Stimulated activated CD4-positive, alpha-beta T cell treated with anti-CD3 and anti-CD28 coated beads, Interleukin-4, amount 100 ng/mL, for 1 hour (primary cell): ENCODE measurements at places on chromosomes 1 and 21.

DNA sequence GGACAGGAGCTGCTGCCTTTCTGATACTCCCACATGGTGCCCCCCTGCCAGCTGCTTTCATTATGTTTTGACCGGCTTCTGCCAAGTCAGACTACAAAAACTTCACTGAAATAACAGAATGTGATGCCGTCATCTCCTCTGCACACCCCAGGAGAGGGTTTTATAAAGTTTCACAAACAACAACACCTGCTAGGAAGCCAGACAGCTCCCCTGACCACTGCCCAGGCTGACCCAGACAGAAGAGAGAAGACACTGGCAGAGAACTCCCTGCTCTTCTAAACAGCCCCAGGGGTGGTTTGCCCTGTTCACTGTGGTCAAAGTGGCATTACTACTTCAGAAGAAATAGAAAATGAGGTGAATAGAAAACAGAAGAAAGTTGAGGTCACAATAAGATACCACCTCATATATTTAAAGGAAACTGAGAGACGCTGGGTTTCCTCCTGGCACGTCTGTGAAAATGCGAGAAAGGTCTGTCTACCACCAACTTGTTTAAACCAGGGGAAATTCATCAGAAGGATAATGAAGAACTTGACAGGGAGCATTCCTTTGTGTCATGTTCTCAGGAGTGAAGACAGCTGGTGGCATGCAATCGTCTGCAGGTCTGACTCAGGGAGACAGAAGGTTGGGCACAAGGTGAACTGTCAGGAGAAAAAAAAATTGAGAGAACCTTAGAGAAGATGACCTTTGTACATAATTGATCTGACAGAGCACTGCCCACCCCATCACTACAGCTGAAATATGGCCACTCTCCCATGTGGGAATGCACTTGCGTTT lies 119.0 kb upstream of the NFIA start:
- no peak for DNase-seq

DNA sequence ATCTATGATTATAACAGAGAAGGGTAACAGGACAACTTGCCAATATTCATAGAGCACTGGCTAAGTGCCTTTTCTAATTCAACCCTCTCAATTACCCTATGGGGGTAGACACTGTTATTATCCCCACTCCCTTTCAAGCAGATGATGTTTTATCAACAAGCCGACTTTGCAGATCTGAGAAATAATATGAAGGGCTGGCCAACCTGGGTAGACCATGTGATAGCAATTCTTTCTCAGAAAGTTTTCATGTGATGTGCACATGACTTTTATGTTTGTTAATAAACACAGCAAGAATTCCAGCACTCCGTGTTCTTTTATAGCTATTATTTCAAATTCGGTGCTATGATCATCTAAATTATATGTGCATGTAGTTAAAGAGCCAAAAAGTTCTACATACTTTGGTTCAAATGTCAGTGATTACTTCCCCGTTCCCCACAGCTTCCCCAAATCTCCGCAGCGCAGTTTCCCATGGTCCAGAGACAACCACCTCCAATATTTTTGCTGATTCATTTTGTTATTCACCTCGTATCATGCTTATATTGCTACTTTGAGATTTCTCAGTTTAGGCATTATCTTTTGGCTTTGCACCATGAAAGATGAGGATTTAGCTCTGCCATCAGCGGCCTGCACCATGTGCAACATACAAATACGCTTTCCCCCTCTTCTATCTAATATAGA lies 96.7 kb upstream of the GADD45A start:
- no peak for DNase-seq

GRCh38 chr1:184634296-184634695 lies 120.4 kb downstream of the EDEM3 start:
- DNase-seq: no peak

- no peak for DNase-seq
Observed at GRCh38 chr1:78044796-78045562, 787 bp upstream of the GIPC2 start.

DNA sequence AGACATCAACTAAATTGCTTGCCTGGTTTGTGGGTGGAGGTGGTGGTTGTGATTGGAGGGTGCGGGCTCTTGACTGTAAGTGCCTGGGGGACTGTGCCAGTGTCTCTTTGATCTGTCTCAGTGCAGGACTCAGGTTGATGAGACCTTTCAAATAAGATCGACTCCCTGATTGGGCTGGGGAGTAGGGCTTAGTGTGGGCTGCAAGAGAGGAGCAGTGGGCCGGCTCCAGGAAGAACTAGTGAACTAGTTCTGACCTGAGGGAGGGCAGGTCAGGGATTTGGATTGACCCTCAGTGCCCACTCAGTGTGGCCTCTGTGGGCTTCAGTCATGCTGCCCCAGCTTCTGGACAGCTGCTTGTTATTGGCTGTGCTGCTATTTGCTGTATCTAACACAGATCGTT lies 130.6 kb upstream of the CACNA1E start:
- no peak for DNase-seq

- no peak for DNase-seq
Observed at GRCh38 chr1:109760581-109761226, 3.0 kb downstream of the EPS8L3 start.

DNA sequence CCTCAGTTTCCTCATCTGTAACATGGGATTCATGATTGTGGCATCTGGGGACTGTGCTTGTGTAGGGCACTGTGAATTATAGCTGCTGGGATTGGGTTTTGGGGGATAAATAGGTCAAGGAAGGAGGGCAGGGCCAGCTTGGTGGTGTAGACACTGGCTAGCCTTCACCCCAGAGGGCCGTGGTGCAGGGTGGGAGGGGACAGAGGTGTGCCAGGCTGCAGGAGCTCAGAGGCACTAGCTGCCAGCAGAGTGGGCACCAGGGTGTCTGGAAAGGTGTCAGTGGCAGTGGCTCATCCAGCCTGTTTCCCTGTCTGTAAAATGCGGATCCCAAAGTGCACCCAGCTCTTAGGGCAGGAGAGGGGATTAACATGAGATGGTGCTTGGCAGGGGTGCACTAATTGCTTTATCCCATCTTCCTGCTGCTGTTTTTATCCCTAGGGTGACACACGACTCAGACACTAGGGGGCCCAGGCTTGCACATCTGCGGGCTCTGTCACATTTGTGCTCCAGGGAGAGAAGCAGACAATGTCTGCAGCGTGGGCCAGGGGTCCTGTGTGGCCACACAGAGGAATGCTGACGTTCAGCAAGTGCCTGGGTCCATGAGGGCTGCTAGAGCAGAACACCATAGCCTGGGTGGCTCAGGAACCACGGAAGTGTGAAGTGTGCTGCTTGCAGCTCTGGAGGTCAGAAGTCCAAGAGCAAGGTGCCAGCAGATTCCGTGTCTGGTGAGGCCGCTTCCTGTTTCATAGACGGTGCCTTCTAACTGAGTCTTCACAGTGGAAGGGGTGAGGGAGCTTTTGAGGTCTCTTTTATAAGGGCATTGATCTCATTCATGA lies 19.3 kb downstream of the OBSCN start:
- no peak for DNase-seq

GRCh38 chr1:43509740-43510375 lies 20.8 kb upstream of the PTPRF start:
- DNase-seq: peak; percentile 9

GRCh38 chr1:164625004-164625617 lies 66.1 kb downstream of the PBX1 start:
- DNase-seq: no peak

GRCh38 chr1:48025076-48025475 lies 27.9 kb upstream of the TRABD2B start:
- no peak for DNase-seq

GRCh38 chr1:189538271-189538670 lies 939.4 kb downstream of the BRINP3 start:
- DNase-seq: no peak

DNA sequence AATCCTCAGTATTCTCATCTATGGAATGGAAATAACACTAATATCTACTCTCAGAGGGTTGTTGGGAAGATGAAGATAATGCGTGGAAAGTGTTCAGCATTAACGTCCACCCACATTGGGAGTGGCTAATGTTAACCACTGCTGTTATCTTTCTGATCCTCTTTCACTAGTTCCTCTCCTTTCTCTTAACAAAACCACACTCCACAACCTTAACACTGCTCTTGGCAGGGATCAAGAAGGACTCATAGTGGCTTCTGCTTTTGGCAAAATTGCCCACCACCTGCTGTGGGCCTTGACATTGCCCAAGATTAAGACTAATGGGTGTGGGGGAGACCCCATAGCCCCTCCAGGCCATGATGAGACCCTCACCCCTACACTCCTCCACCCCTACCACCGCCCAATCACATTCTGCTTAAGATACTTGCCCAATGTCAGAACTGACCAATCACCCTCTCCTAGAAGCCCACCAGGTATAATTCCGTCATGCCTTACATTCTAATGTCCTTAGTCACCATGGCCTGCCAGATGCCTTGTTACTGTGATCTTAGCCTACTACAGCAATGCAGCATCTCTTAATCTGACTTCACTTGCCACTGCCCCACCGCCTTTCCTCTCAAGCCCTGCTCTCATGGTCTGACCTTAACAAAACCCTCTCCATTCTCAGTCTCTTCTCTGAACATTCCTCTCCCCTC lies 27.1 kb downstream of the DHCR24 start:
- DNase-seq: no peak

DNA sequence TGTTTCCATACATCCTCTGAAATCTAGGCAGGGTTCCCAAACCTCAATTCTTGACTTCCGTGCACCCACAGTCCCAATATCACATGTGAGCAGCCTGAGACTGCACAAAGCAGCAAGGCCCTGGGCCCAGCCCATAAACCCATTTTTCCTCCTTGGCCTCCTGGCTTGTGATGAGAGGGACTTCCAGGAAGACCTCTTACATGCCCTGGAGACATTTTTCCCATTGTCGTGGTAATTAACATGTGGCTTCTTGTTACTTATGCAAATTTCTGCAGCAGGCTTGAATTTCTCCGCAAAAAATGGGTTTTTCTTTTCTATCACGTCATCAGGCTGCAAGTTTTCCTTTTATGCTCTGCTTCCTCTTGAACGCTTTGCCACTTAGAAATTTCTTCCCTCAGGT lies 3.3 kb upstream of the PIGK start:
- DNase-seq: no peak

DNA sequence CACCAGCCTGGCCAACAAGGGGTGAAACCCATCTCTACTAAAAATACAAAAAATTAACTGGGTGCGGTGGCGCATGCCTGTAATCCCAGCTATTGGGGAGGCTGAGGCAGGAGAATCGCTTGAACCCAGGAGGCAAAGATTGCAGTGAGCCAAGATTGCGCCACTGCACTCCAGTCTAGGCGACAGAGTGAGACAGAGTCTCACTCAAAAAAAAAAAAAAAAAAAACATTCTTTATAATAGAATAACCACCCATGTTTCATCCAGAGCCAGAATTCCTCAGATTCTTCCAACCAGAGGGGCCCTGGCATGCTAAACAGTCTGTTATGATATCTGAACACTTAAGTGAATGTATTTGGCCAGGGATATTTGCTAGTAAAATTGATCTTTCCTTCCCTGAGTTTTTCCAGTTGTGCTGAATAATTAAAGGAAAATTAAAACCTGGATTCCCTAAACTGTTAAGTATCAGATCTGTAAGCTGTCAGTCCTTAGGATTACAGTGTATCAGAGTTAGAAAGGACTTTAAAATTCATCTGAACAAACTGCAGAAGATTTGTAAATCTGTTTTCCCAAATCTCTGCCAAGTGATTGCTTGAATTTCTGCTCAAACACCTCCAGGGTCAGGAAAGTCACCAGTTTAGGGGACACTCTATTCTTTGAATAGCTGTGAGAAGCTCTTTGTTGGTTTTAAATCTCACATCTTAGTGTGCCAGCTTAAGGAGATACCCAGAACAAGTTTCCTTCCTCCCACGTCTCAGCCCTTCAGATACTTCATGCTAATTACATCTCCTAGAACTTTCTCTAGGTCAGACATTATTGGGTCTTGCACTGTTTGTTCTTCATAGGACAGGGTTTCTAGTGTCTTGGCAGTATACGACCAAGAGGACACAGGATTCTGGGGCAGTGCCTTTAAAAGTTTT lies 84.6 kb upstream of the BMP8A start:
- no peak for DNase-seq

GRCh38 chr1:110829955-110830553 lies 42.9 kb upstream of the CD53 start:
- DNase-seq: no peak

GRCh38 chr1:156461781-156462647 lies 38.6 kb downstream of the MEF2D start:
- no peak for DNase-seq

- no peak for DNase-seq
Observed at GRCh38 chr1:25150985-25151495, 81.3 kb downstream of the SYF2 start.

- DNase-seq: peak; percentile 7
Observed at GRCh38 chr1:19974822-19975416, 4.5 kb downstream of the PLA2G2A start.

DNA sequence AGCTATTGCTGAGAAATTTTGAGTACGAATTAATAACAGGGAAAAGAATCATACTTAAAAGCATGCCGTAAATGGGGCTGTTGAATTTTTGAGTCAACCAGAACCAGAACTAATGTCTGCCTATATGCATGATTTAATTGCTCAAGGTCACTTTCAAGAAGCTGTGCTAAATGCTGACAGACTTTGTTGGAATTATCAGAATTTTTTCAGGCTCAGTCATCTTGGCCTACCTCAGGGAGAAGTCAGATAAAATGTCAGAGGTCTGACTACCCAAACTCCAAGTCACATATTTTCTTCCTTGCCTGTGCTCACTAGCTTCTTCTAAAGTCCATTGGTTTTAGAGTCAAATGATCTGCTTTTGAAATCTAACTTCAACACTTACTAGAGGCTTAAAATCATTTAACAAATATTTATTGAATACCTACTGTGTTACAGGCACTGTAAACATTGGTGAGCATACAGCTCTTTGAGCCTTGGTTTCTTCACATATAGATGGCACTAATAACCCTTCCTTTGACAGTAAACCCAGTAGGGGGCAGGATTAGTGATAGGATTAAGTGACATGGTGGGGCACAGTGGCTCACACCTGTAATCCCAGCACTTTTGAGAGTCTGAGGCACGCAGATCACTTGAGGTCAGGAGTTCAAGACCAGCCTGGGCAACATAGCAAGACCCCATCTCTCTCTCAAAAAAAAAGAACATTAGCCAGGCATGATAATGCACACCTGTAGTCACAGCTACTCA lies 121.2 kb upstream of the SLC44A3 start:
- DNase-seq: no peak

GRCh38 chr1:147267711-147268110 lies 25.2 kb downstream of the CHD1L start:
- no peak for DNase-seq
